Muscle of arm (tissue), 14 donors: ENCODE measurements at places on chromosomes 7 and 10. TPM values are rescaled to one million over a fixed set of nuclear protein-coding genes. Genes with fewer than 3 reads are reported as not detected.

The CRYGN gene
- polyA plus RNA-seq, result not detected

The CELF2 gene
- 79.2 TPM for polyA plus RNA-seq

GRCh38 chr7:75571209-75571608 is 79.1 kb downstream of the SPDYE5 start:
- DNase-seq, result no peak

DNA sequence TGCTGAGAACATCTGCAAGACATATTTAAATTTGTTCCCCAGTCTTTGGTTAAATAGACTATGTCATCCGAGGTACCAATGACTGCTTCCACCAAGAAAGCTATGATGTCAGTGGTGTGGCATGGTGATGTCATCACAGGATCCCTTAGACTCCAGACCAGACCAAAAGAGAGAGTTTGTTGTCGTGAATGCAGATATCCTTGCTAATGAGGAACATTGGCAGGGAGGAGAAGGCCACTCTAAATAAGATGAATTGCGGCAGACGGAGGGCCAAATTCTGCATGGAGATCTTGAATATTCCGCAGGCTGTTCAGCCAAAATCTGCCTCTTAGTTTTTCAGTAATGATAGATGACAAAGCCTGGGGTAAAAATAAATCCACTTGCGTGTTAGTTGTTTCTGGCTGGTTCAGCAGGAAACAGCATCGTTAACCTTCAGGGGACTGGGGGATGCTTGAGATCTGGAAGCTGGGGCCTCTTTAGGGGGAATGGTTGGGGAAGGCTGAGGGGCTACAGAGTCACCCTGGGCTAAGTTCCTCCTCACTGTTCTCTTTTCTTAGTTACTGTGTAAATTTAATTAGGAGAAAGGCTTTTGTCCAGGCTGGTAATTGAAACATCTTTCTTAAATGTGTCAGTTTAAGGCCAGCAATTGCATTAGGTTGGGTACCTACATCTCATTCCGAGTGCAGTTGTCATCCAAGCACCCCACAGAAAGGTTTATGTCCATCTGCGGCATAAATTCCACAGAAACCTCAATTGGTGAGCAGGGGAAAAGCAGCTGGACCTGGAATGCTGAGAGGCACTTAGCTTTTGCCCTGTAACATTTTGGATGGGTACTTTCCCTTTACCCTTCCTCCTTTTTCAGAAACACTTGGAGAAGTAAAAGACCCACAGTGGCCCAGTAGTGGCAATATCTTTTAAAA is 11.6 kb upstream of the CAMK1D start:
- no peak for DNase-seq

DNA sequence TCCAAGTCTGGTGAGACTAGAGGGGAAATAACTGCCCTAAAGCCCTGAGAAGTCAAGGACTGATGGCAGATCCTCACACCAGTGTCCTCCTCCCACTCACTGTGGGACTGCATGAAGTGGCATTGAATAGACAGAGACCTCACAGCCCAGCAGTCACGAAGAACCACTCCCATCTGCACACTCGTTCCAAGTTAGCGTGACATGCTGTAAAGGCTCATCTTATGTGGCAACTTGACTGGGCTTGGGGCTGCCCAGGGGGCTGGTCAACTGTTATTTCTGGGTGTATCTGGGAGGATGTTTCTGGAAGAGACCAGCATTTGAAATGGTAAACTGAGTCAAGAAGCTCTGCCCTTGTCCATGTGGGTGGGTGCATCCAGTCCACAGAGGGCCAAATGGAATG is 104.7 kb downstream of the ADARB2 start:
- DNase-seq, result no peak

GRCh38 chr7:2856388-2857169 is 12.5 kb upstream of the GNA12 start:
- no peak for DNase-seq

DNA sequence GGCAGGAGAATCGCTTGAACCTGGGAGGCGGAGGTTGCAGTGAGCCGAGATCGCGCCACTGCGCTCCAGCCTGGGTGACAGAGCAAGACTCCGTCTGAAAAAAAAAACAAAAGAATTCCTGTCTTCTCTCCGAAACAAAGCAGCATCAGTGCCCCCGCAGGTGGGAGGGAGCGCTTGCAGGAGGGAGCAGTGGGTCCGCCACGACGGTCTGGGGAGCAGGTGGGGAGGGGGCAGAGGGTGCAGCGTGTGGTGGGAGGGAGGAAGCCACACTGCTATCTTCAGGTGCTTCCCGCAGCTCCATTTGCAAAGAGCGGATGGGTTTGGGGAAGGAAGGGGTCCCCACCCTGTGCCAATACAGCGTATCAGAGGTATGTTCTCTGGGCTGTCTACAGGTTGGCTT is 31.7 kb downstream of the LIMK1 start:
- no peak for DNase-seq

- no peak for DNase-seq
Observed at GRCh38 chr10:30171601-30172000, 112.2 kb upstream of the JCAD start.

DNA sequence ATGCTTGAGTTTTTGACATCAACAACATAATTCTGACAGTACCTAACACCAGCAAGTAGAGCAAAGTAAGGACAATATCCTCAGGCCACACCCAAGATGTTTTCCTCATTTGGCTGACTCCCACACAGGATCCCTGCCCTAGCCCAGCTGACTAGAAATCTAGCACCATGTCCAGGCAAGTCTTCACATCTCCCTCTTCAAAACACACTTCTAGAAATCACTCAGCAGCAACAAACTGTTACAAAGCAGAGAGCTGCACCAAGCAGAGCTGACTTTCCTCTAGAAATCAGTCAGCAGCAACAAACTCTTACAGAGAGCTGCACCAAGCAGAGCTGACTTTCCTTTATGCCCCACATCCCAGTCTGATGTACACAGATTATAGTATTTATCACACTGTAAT is 7.7 kb downstream of the TMEM168 start:
- DNase-seq, result no peak
